ENCODE measurements at places on chromosomes 2 and 18. TPM values are rescaled to one million over a fixed set of nuclear protein-coding genes. Genes with fewer than 3 reads are reported as not detected.

The ABCG8 gene
- total RNA-seq: not detected

The ITPRID2 gene
- total RNA-seq: 64.3 TPM

The CNGA3 gene
- total RNA-seq: not detected

The DSG2 gene
- 0.15 TPM for total RNA-seq

The POTEI gene
- not detected for total RNA-seq

The HTR2B gene
- not detected for total RNA-seq

The EVX2 gene
- not detected for total RNA-seq

The HSBP1L1 gene
- 2.1 TPM for total RNA-seq

The SLC14A1 gene
- 2.5 TPM for total RNA-seq

The KCNK3 gene
- total RNA-seq: not detected

The RTP5 gene
- 0.25 TPM for total RNA-seq

The GRHL1 gene
- 0.40 TPM for total RNA-seq

The RAB10 gene
- total RNA-seq: 150 TPM

The TUBB8B gene
- total RNA-seq: not detected

The RNF125 gene
- 24.3 TPM for total RNA-seq

The YWHAQ gene
- 500 TPM for total RNA-seq

The OR6B2 gene
- total RNA-seq: not detected

The SCRN3 gene
- total RNA-seq: 16.1 TPM

The USP34 gene
- total RNA-seq: 72.1 TPM

The STK36 gene
- 20.7 TPM for total RNA-seq

The DAW1 gene
- not detected for total RNA-seq

The THOC1 gene
- total RNA-seq: 61.9 TPM

The MRPL44 gene
- total RNA-seq: 40.1 TPM

The HOXD10 gene
- not detected for total RNA-seq

The CPLX4 gene
- total RNA-seq: not detected

The NYAP2 gene
- not detected for total RNA-seq

The TM4SF20 gene
- not detected for total RNA-seq

The TUBB6 gene
- 12.6 TPM for total RNA-seq

The IMPACT gene
- 14.5 TPM for total RNA-seq

The ADRA2B gene
- 0.25 TPM for total RNA-seq

The ACAA2 gene
- total RNA-seq: 79.9 TPM

The MAL gene
- 30.7 TPM for total RNA-seq

The TPO gene
- total RNA-seq: not detected

The ERCC3 gene
- total RNA-seq: 56.3 TPM

The CD8A gene
- total RNA-seq: 433 TPM

The STPG4 gene
- total RNA-seq: 0.23 TPM

The ASPRV1 gene
- total RNA-seq: 0.42 TPM

The FAM110C gene
- total RNA-seq: 0.15 TPM

The EIF5B gene
- total RNA-seq: 96.3 TPM

The ZDBF2 gene
- total RNA-seq: 7.4 TPM

The PPM1B gene
- total RNA-seq: 41.9 TPM
